ENCODE measurements at places on chromosomes 11 and 22. TPM values are rescaled to one million over a fixed set of nuclear protein-coding genes. Genes with fewer than 3 reads are reported as not detected.

DNA sequence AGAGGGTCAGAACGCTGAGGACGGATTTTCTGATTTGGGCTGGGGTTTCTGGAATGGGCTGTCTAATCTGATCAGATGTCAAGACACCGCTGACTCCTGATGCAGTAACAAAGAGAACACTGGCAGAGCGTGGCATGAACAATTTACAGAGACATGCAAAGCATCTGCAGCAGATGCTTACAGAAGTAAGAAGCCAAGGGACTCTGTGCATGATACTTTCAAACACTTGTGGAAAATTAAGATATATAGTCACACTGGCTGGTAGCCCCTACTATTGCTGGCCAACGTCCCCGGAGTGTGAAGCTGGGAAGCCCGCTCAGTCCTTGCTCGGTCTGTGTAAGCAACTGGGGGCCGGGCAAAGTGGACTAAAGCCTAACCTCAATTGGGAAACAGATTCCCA is 903.7 kb downstream of the BRD1 start:
- no peak for DNase-seq

CARD18 gene
- polyA plus RNA-seq = not detected

GRCh38 chr11:16603890-16604793 is 134.3 kb upstream of the C11orf58 start:
- DNase-seq = no peak

UBQLNL gene
- 0.59 TPM for polyA plus RNA-seq

- DNase-seq = no peak
These were observed 90.1 kb downstream of the STK33 start for GRCh38 chr11:8503910-8504364.

Data from spinal cord (tissue), 10 donors.